Fibroblast of skin of abdomen (primary cell): ENCODE measurements at places on chromosomes 7 and 10.

- DNase-seq: no peak
These were observed 66.7 kb downstream of the HHEX start for GRCh38 chr10:92756201-92757065.

GRCh38 chr7:17600340-17600752 is 301.9 kb downstream of the AHR start:
- DNase-seq: peak; percentile 86

DNA sequence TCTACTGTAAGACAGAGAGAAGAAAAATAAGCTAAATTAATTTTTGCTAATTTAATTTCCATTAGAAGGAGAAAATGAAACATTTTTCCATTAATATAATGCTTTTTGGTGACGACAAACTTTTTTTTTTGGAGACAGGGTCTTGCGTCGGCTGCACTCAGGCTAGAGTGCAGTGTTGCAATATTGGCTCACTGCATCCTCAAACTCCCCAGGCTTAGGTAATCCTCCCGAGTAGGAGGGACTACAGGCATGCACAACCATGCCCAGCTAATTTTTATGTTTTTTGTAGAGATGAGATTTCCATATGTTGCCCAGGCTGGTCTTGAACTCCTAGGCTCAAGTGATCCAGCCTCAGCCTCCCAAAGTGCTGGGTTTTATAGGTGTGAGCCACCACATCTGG is 229.8 kb upstream of the LRRN3 start:
- no peak for DNase-seq

DNA sequence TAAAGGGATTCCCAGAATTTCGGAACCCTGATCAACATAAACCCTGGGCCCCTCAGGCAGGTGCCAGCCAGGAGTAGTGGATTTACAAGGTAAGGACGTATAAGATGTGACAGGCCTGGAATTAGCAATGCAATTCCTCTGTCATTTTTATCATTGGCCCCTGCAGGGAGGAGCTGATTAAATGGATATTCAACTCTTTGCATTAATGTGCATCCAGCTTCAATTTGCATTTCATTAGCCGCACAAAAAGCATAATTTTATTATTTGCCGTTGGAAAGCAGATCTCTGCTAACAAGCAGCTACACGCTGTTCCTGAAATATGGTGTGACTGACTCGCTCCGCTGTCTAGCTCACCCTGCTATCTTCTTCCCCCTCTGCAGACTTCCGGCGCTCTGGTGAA is 195.8 kb downstream of the RPS24 start:
- DNase-seq: no peak

DNA sequence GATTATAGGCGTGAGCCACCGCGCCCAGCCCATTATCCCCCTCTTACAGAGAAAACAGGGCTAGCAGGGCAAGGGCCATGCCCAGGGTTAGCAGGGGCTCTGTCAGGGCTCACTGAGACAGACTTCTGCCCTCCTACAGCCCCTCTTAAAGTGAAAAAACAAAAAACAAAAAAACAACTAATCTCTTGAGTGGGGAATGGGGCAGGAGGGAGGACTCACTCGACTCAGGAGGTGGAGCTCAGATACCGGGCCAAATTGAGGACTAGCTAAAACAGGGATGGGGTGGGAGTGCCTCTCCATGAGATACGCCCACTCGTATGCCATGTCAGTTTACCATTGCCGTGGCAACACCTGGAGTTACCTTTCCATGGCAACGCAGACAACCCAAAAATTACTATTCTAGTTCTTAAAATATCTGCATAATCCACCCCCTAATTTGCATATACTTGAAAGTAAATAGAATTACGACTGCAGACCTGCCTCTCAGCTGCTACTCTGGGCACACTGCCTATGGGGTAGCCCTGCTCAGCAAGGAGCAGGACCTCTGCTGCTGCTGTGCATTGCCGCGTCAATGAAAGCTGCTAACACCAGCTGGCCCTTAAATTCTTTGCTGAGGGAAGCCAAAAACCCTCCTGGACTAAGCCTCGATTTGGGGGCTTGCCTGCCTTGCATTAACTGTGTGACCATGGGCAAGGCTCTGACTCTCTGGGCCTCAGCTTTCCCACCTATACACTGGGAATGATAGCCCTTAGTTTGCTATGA is 13.4 kb downstream of the SSC4D start:
- DNase-seq: no peak

- DNase-seq: no peak
These were observed 122.0 kb downstream of the ARL4A start for GRCh38 chr7:12809476-12809875.

DNA sequence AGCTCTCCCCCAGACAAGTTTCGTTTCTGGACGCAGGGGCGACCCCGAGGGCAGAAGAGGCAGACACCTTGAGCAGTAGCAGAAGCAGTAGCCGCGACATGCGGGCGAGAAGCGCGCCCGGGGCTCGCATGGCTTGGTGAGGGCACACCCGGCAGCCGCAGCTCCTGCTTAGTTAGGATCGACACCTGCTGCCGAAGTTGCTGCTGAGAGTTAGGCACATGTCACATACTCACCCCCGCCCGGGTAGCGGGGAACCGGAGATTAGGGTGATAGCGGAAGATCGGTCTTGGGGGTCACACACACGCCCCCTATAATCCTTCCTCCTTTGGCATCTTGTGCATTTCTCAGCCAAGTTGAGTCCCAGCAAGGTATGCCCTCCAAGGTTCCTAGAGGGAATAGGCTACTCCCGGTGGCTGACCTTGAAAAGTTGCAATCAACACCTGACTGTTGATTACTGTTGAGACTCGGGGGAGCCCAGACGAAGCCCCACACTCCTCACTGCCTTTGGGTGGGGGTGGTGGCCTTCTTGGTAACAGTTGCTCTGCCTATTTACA is 668 bp downstream of the GPR37 start:
- DNase-seq: no peak

- DNase-seq: peak; percentile 34
These were observed 154.4 kb upstream of the MKLN1 start for GRCh38 chr7:131173145-131173890.

GRCh38 chr10:93445097-93445960 is 36.8 kb downstream of the MYOF start:
- peak; percentile 88 for DNase-seq

DNA sequence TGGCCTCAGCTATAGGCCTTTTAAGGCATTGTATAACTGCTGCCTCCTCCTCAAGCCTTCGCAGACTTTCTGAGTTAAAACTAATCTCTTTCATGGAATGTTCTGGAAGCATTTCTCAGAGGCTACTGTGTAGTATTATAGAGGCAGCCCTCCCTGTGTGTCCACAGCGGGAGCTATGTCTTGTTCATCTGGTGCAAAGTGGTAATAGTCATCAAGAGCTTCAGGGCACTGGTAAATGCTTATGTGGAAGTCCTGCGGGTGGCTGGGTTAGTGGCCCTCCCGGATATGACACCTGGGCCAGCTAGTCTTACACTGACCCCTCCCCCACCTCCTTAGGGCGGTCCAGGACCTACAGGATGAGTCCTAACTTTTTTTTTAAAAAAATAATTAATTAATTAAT is 2.2 kb upstream of the ABHD11 start:
- no peak for DNase-seq

GRCh38 chr7:74561898-74562613 is 95.5 kb upstream of the GTF2I start:
- no peak for DNase-seq

DNA sequence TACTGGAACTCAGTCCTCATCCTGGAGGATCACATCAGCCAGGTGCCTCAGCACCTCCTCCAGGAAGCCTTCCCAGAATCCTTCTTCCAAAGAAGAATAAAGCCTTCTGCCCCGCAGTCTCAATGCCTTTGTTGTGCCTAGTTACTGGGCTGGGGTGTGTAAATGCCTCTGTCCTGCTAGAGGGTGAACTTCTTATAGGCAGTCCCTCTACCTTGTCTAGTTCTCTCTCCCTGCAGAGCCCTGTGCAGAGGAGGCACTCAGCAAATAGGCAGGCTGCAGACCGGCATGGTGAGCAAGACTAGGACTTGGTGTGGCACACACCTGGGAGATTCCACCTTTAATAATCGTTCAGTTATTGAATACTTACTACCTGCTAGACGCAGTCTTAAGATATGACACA is 104.7 kb upstream of the PCBD1 start:
- no peak for DNase-seq

GRCh38 chr10:26365681-26366358 is 72.3 kb upstream of the APBB1IP start:
- DNase-seq: no peak

DNA sequence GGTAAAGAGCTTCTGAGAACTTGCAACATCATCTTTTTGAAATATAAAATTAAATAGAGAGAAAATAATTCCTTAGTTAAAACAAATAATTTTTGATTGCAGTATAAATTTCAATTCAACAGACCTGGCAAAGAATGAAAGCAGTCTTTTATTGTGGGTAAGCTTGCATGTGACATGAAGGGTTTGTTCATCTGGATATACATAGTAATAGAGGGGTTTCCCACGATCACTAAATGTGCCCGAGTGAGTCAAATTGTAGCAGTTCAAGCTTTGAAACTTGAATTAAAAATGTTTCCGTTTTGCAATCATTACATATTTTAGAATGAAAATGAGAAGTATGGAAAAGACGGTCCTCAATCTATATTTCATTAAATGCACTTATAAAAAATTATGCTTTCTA is 658.4 kb upstream of the MBL2 start:
- no peak for DNase-seq

DNA sequence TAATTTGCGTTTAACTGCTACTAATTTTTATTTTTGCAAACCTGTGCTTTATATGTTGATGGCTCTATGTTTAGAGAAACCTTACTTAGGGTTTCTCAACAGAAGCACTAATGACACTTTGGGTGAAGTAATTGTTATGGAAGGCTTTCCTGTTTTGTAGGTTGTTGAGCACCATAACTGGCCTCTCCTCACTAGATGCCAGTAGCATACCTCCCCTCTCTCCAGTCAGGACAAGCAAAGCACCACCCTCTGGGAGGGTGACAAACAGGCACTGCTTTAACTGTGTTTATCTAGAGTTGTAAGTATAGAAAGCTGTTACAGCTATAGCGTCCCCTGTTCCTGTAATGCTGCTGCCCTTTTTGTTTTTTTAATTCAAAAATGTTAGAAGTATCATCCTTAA is 60.9 kb downstream of the WAC start:
- DNase-seq: no peak

DNA sequence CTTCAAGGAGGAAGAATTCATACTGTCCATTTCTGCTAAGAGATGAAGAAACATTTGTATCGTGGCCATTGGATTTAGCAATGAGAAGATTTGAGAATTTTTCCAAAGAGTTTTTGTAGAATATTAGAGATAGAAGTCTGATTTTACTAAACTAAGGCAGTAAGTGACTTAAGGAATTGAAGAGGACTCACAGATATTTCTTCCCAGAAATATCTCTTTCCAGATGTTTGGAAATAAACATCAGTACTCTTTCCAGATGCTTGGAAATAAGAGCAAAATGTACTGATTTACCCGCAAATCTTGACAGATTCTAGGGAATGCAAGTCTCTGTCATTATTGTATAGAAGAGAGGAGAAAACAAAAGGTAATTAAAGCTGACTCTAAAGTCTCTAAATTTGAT is 91.3 kb downstream of the IMMP2L start:
- DNase-seq: no peak

GRCh38 chr7:98420966-98421612 is 20.2 kb upstream of the BAIAP2L1 start:
- DNase-seq: peak; percentile 17

- DNase-seq: no peak
These were observed 28.7 kb upstream of the RUFY2 start for GRCh38 chr10:68435803-68436202.

- no peak for DNase-seq
These were observed 80.6 kb upstream of the ITGB1 start for GRCh38 chr10:33038672-33039071.

- no peak for DNase-seq
These were observed 169.5 kb upstream of the GDF10 start for GRCh38 chr10:47130491-47130890.

- DNase-seq: no peak
These were observed 25.5 kb downstream of the VSIR start for GRCh38 chr10:71747551-71748523.

DNA sequence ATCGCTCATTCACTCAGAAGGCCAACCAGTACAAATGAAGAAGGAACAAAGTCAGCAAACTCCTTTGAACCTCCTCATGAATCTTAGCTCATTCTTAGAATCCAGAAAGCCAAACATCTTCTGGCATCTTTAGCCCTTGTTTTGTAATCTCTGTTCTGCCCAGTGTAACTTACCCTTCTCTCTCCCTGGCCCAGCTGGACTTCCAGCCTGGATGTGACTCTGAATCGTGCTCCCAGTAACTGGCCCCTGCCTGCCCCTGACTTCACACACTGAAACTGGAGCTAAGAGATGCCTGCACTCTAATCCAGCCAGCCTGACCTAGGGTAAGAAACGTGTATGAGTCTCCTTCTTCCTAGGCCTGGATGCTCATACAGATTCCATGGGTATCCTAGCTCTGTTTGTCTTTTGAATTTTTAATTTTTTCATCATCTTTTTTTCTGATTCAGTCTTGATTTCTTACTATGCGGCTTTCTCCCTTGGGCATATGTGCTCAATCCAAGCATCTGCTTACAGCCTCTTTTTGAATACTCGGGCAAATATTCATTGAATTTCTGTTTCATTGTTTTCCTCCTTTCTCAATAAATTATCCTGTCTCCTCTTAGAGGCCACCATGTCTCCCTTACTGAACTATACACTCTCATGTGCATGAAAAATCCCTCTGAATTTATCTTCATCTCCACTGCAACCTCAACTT is 845.6 kb upstream of the AUTS2 start:
- DNase-seq: peak; percentile 37

DNA sequence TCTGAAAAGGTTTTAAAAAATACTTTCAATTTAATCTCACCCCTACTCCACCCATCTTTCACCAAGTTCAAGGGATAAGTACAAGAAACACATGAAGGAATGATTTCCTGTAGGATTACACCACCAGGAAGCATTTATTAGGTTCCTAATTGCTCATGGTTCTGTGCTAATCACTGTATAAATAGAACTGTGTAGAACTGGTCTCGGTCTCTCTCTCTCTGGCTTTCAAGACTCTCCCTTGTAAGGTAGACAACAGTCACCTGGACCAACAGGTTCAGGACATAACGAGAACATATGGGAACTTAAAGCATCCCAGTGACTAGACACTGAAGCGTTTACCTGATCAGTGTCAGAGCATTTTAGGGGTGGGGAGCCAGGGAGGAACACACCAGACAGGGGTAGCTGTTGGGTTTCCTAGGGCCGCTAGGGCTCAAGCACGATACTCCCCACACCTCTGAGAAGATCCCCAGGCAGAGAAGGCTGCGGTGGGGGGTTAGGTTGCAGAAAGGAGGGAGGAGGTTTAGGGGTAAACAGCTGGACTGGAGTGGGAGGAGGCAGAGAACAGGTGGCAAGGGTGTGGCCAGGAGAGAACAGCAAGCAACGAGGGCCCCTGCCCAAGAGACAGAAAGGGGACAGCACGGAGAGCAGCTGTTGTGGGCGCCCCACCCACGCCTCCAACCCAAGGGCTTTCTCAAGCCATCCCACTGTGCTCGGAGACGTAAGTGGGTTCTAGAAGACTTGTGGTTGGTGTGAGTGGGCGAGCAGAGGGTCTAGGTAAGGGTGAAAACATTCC is 52.5 kb upstream of the USP6NL start:
- no peak for DNase-seq

GRCh38 chr10:12730809-12731519 is 270.5 kb downstream of the CCDC3 start:
- no peak for DNase-seq

- no peak for DNase-seq
These were observed 48.6 kb downstream of the DGKI start for GRCh38 chr7:137798073-137798763.
